Right renal pelvis (tissue), 4 donors: ENCODE measurements at places on chromosomes 1 and 21. TPM values are rescaled to one million over a fixed set of nuclear protein-coding genes. Genes with fewer than 3 reads are reported as not detected.

MRPL37 gene
- 82.7 TPM for polyA plus RNA-seq

A3GALT2 gene
- not detected for polyA plus RNA-seq

KLF17 gene
- polyA plus RNA-seq, result 0.17 TPM

C1orf185 gene
- polyA plus RNA-seq, result not detected

- DNase-seq, result no peak
These were observed 1.4 kb upstream of the KLHL21 start for GRCh38 chr1:6603915-6604558.

DNA sequence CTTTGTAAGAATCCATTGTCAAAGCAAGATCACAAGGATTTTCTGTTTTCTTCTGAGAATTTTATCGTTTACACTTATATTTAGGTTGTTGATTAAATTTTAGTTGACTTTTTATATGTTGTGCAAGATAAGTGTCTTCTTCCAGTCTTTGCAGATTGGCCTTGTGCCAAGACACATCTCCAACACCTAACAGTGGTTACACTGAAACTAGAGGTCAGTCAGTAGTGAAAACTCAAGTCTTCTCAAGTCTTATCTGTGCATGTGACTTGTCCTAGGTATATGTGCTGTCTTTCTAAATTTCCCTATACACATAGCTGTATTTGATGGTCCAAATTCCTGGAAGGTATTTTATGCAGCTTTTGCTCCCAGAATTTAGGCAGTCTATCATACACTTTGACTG, 1183.2 kb upstream of the B3GALT2 start:
- no peak for DNase-seq

DNA sequence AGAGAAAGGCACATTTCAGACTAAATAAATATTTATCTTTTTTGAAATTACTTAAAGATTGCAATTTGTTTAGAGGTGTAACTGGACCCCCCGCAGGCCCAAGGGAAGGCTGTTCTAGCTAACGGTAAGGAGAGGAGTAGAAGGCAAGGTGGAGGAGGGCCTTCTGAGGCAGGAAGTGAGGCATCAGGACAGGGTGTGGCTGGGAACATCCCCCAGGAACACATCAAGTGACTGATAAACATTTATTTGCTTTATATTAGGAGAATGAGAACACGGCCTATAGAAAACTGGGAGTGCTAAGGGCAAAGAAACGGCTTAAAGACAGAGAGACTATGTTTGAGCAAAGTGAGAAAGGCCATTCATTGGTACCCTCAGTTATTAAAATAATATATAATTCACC, 23.2 kb downstream of the HIVEP3 start:
- DNase-seq, result no peak
